ENCODE measurements at places on chromosomes 16 and 17.

DNA sequence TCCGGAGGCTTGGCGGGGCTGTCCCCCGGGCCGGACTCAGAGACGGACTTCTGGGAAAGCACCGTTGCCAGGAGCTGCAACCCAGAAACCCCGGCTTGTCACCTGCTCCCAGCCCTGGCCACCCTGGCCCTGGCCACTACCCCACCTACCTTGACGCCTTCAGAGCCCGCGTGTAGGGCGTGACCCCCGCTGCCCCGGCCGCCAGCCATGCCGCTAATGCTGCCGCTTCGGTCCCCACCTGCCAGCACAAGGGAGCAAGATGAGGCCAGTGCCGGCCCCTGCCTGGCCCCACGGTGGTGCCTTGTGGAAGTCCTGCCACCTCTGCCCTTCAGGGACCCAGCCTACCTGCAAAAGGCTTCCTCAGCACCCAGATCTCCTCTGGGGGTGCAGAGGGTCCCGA lies 11.4 kb downstream of the CASKIN1 start:
- DNase-seq, result no peak

DNA sequence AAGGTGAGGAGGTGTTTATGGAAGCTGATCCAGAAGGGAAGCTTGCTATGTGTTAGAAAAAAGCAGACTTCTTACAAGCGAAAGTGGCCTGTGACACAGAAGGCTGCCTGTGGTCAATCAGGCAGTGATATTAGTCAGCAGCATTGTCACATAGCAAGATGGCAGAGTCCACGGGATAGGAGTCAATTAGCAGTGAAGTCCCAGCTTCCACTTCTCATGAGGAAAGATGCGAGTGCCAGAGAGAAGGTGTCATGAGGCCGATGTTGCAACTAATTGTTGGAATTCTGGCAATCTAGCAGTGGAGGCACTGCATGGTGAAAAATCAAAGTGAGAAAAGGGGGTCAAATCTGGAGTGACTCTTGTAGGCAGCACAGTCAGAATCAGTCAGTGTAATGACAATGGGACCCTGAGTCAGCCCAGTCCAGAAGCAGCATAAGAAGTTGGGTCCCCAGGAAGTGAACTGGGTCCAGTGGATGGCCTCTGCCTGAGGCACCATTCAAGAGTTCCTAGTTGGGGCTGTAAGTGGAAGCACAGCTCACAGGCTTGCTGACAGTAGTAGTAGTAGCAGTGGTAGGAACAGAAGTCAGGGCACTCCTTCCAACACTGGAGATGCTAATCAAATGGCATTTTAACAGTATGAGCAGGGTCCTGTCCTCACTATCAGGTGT lies 85.1 kb downstream of the TNFRSF13B start:
- DNase-seq, result no peak

- no peak for DNase-seq
Measured at GRCh38 chr16:50657241-50657640, 23.9 kb downstream of the SNX20 start.

DNA sequence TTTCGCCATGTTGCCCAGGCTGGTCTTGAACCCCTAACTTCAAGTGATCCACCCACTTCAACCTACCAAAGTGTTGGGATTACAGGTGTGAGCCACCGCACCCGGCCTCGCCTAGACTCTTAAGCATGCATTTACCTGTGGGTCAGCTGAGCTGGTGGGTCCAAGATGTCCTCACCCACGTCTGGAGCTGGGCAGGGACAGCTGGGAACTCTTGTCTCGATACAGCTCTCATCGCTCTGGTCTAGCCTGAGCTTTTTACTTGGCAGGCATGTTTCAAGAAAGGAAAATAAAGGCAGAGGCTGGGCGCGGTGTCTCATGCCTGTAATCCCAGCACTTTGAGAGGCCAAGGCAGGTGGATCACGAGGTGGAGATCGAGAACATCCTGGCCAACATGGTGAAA lies 56.9 kb upstream of the PHOSPHO1 start:
- DNase-seq, result no peak

DNA sequence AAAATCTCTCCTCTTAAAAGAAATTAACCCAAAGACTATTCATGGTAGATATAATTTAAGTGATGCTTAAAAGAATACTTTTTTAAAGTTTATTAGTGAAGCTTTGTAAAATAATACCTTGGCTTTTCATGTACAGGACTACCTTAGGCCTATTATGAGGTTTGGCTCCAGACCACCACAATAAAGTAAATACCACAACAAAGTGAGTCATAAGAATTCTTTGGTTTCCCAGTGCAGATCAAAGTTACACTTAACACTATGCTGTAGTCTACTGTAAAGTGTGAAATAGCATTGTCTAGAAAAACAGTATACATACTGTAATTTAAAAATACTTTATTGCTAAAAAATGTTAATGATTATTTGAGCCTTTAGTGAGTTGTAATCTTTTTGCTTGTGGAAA lies 31.7 kb downstream of the CLTC start:
- no peak for DNase-seq

GRCh38 chr16:67246756-67247191 lies 507 bp downstream of the FHOD1 start:
- DNase-seq, result peak; percentile 89

- DNase-seq, result no peak
Measured at GRCh38 chr16:29646947-29647346, 16.1 kb upstream of the SPN start.

- no peak for DNase-seq
Measured at GRCh38 chr16:66342294-66342900, 24.1 kb upstream of the CDH5 start.
